ENCODE measurements at places on chromosomes 3 and 15.

GRCh38 chr3:11631820-11632219 is 11.9 kb downstream of the VGLL4 start:
- no peak for DNase-seq

DNA sequence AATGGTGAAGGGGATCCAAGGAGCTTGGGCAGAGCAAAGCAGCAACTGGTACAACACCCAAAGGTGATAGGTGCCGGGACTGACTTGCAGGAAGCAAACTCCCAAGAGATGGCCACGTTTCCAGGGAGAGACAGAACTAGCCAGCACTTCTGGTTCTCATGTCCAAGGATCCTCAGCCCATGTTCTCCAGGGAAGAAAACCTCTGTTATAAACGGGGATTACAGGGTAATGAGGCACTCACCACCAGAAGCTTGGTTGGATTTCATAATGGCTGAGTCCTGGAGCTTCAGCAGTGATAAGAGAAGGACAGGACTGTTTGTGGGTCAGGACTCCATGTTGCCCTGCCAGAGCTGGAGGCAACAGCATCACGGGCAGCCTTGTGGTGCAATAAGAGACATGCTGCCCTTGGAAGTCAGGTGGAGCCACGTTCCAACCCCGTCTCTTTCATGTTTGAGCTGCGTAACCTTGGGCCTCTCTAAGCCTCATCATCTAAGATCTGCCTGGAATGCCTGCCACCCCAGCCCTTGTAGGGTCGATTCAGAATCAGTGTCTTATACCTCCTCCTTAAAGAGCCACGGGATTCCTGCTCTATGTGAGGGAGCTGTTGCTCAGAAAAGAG is 181.0 kb downstream of the ABHD5 start:
- DNase-seq: no peak

DNA sequence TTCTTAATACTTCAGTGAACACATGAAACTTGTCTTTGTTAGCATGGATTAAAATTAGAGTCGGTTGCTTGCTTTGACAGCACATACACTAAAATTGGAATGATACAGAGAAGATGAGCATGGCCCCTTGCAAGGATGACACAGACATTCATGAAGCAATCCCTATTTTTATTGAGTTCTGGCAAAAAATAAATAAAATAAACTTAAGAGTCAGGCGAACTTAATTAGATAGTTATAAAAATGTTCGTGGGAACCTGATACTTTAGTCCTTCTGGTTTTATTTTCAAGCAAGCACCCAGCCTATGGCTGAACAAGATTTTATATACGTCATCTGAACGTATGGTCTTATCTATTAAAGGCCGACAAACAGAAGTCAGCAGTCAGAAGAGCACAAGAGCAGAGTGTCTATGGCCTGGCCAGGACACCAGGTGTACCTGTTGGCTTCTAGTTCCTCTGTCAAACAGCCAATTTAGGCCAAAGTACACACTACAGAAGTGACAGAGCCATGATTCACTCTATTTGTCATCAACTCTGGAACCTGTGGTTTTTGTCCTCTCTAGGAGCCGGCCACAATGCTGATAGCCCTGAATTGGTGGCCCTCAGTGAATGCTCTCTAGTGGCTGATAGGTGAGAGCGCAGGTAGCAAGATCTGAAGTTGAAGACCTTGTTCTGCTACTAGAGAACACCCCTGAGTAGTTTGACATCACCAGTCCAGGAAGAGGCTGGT is 64.3 kb downstream of the LEO1 start:
- no peak for DNase-seq

- no peak for DNase-seq
Measured at GRCh38 chr3:49500732-49501609, 30.9 kb downstream of the DAG1 start.

DNA sequence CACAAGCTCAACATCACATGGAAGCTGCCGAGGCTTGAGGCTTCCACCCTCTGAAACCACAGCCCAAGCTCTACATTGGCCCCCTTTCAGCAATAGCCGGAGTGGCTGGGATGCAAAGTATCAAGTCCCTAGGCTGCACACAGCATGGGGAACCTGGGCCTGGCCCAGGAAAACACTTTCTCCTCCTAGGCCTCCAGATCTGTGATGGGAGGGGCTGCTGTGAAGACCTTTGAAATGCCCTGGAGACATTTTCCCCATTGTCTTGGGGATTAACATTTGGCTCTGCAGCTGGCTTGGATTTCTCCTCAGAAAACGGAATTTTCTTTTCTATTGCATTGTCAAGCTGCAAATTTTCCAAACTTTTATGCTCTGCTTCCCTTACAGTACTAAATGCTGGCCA is 18.2 kb downstream of the HRG start:
- DNase-seq: no peak

- DNase-seq: no peak
Measured at GRCh38 chr3:71299160-71299559, 284.4 kb downstream of the FOXP1 start.

DNA sequence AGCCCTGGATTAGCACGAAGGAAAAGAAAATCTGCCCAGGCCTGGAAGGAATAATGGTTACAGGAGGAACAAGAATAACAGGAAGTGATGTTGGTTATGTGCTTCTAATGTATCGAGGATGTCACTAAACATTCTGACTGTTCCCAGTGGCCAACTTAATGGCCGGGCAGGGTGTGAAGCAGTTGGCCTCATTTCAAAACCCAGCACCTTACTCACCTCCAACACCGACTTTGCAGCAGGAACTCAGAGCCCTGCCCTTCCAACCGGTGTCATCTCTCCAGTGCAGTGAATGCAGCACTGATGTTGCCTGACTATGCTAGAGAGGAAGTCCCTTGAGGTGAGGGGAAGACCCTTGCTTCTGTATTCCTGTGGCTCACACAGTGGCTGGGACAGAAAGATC is 162.4 kb upstream of the LRTM1 start:
- no peak for DNase-seq

DNA sequence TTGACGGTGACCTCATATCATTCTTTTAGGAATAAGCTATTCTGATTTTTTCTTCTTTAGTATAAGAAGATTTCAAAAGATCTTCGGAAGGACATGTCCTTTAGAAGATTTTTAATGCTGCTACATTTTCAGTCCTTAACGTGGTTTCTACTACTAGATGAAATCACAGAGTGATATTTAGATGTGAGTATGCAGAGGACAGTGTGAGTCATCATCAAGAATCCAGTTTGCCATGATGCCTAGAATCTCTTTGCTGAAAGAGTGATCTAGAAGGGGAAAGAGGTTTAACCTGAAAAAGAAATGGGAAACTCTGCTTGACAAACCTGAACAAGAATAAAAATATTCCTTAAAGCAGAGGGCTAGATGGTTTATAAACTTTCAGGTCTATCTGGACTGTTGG is 43.2 kb downstream of the SLC7A14 start:
- no peak for DNase-seq

Measured in GM12892 (cell line).